Peyer's patch (tissue), 4 donors: ENCODE measurements at places on chromosomes 5 and 9. TPM values are rescaled to one million over a fixed set of nuclear protein-coding genes. Genes with fewer than 3 reads are reported as not detected.

Gene TCOF1
- 85.0 TPM for total RNA-seq

Gene PCDHGA4
- total RNA-seq: 3.3 TPM

Gene SLC34A3
- total RNA-seq: 14.8 TPM

Gene SLC34A1
- not detected for total RNA-seq

Gene LCN1
- not detected for total RNA-seq

Gene FAM219A
- total RNA-seq: 7.0 TPM

Gene KLF4
- total RNA-seq: 83.3 TPM

Gene SLC4A9
- 2.5 TPM for total RNA-seq

Gene PCDHGA11
- total RNA-seq: 1.7 TPM
